ENCODE measurements at places on chromosomes 6 and 20.

- peak; percentile 83 for DNase-seq
Measured at GRCh38 chr6:125749173-125749864, at the start of gene HEY2. HEY2 (plus strand) TSS chr6:125749632; CDS start chr6:125749777, 145 bp downstream.

DNA sequence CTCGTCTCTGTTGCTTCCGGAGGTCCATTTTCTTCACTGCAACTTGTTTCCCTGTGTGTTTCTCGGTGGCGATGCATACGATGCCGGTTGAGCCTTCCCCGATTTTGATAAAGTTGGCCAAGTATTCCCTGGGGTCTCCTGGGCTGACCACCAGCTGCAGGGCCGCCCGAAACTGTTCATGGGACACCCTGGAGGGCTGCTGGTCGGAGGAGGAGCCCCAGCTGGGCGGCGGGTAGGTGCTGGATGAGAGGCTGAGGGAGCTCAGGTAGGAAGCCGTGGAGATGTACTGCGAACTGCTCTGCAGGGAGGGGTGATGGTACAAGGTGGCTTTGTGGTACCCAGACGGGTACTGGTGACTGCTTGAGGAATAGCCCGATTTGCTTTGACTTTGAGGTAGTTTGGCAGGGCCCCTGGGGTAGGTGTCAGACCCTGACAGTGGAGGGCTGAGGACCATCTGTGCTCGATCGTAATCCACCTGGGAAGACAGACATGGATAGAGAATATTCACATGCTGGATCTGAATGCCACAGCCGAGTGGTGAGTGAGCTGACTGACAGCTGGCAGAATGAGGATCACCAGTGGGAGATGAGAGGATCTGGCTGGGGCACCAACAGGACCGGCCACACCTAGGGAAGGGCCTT lies 51.6 kb downstream of the LAMP5 start:
- DNase-seq: no peak

DNA sequence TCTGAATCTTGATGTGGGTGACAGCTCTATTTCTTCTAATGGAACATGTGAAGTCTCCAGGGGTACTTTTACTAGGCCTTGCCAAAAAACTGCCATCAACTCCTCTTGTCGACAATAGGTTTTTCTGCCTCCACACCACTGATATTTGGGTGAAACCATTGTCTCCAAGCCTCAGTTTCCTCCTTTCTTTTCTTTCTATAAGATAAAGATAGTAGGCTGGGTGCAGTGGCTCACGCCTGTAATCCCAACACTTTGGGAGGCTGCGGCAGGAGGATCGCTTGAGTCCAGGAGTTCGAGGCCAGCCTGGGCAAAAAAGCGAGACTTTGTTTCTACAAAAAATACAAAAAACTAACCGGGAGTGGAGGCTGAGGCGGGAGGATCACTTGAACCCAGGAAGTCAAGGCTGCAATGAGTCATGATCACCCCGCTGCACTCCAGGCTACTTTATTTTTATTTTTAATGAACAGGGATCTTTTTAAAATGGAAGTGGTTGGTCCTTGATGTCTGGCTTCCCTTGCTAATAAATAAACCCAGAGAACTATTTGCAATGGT lies 159.9 kb upstream of the TNFAIP3 start:
- DNase-seq: no peak

DNA sequence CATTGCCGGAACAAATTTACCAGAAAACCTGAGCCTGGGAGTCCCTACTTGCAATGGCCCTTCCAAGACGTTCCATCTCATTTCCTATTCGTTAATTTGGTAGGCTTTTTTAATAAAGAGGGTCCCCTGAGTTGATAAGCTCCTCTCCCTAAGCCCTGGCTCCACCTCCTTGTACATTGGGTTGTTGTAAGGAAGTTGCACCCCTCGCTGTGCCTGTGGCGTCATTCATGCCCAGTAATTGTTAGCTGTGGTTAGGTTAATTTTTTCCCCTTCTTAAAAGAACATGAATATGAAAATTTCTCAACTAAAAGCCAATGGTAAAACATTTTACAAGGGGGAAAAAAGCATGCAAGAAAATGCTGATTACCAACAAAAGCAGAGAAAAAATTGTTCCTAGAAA lies 91.9 kb downstream of the SLC24A3 start:
- DNase-seq: no peak

DNA sequence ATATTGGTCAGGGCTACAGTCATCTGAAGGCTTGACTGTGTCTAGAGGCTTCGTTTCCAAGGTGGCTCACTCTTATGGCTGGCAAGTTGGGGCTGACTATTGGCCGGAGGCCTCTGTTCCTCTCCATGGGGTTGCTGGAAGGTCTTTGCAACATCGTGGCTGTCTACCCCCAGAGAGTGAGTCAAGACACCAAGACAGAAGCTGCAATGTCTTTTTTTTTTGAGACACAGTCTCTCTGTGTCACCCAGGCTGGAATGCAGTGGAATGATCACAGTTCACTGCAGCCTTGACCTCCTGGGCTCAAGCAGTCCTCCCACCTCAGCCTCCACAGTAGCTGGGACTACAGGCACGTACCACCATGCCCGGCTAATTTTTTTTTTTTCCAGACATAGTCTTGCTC lies 29.4 kb upstream of the KIF3B start:
- DNase-seq: peak; percentile 9

DNA sequence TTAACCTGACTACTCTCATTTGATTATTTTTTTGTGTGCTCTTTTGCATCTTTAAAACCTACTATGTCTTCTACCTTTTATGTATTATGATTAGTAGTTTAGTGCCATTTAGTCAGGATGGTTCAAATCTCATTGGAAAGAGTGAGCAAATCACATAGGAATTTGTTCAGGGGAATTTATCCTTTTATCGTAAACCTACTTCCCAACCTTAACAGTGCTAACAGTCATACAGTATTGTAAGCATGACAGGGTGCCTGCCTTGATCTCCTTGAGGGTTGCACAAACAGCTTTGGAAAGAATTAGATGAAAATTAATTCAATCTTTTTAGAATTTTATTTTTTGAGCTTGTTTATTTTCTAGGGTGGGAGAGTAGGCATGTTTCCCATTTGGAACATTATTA lies 18.3 kb downstream of the RNF8 start:
- DNase-seq: peak; percentile 4

DNA sequence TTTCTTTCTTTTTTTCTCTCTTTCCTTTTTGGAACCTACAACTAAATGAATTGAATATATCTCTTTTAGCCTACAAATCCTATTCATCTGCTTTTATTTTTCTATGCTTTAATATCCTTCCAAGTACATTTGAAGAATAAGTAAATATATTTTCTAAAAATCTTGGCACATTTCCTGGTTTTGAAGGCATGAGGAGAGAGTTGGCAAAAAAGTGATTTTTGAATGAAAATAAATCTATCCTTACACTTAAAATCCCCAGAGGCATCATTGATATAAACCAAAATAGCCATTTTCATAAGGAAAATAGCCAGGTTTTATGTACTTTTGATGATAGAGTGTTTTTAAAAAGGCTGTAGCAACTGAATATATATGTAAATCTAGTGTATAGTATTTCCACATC lies 69.0 kb downstream of the SAMD5 start:
- DNase-seq: no peak

DNA sequence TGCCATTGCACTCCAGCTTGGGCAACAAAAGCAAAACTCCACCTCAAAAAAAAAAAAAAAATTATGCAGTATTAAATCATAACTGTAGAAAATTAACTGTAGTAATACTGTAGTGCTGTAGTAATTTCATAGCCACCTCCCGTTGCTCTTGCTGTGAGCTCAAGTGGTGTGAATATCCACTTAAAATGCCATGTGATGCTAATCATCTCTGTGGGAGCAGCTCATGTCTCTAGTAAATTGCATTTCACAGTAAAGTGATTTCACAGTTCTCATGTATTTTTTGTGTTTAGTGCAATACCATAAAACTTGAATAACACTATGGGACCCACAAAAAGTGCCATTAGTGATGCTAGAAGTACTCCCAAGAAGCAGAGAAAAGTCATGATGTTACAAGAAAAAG lies 14.4 kb upstream of the FAM217A start:
- DNase-seq: no peak

All from fibroblast of skin of right quadriceps (primary cell).